Activated CD4-positive, alpha-beta T cell treated with anti-CD3 and anti-CD28 coated beads, Interleukin-2, Interleukin-6, amounts not matched to agents 100 ng/mL and 50 ng/mL, durations not matched to agents 16 hours and 8 hours (primary cell): ENCODE measurements at places on chromosomes 1 and 21.

DNA sequence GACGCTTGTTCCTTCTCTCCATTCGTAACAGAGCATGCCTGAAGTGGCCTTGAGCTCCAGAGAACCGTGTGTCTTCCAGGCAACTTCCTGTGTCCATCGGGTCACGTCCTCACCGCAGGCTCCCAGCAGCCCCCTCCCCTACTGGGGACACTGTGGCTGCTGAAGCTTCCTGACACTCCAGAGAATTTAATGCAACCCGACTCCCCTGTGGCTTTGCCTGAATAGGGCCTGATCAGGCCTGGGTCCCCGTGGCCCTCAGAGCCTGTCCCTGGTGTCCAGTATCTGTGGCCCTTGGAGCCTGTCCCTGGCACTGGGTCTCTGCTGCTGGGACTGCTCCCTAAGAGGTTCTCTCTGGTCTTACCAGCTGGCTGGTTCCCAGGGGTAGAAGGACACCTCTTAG lies 219.7 kb upstream of the VAMP3 start:
- no peak for DNase-seq

DNA sequence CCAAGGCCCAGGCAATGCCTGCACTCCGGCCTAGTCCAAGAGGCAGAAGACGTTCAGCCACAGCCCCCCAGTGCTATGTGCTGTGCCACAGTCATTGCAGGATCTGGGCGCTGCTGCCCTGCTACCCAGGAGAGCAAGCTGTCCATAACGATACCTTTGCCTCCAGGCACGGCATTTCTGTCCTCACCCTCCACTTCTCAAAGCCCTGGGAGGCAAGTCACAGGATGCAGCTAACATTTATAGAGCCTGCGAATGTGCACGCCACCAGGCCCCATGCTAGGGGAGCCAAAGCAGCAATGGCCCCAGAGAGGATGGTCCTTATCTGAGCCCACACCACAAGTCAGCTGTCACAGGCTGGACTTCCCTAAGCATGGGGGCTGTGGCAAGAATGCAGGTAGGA lies 13.8 kb downstream of the LRP8 start:
- no peak for DNase-seq

DNA sequence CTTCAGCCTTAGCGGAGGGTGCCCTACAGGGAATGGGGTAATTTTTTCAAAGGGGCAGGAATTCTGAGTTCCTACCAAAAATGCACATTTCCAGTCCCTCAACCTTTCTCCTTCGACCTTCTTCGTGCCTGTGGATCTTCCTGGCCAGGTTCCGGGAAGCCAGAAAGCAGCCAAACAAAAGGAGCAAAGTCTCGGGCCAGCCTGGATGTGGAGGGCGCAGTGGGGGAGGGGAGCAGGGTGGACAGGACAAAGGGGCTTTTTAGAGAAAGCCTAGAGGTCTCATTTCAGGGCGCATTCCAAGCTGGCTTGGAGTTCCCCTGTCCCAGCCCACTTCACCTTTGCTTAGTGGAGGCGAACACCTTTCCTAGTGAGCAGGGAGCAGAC lies 2.9 kb upstream of the INAVA start:
- no peak for DNase-seq

GRCh38 chr1:83787246-83787998 lies 211.5 kb downstream of the TTLL7 start:
- DNase-seq, result no peak

GRCh38 chr1:151547900-151548230 lies 7.8 kb downstream of the TUFT1 start:
- DNase-seq, result no peak

DNA sequence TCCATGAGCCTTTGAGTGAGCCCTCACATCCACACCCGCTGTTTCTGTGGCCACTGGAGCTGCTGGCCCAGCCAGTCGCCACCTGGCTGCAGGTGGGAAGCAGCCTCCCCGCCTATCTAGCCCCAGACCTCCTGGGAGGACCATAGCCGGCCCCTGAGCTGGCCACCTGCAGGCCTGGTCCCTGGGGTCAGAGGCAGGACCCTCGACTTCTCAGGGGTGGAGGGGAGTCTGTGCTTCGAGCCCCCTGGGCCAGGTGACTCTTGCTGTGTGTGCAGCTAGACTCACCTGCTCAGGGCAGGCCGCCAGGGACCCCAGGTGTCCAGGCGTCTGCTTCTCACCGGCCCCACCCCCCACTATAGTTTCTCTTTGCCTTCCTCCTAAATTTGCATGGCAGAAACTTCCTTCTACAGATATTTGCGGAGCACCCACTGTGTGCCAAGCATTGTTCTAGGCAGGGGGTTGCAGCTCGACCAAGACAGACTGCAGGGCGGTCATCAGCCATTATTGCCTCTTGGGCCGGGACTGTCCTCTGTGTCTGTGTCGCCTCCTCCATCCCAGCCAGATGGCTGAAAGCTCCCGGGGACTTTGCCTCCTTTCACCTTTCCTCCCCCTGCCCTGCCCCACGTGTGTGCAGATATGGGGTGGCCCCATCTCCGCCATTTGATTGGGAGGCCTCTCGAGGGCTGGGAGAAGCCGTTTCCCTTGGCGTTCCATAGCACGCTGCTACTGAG lies 27.3 kb downstream of the SPSB1 start:
- no peak for DNase-seq

DNA sequence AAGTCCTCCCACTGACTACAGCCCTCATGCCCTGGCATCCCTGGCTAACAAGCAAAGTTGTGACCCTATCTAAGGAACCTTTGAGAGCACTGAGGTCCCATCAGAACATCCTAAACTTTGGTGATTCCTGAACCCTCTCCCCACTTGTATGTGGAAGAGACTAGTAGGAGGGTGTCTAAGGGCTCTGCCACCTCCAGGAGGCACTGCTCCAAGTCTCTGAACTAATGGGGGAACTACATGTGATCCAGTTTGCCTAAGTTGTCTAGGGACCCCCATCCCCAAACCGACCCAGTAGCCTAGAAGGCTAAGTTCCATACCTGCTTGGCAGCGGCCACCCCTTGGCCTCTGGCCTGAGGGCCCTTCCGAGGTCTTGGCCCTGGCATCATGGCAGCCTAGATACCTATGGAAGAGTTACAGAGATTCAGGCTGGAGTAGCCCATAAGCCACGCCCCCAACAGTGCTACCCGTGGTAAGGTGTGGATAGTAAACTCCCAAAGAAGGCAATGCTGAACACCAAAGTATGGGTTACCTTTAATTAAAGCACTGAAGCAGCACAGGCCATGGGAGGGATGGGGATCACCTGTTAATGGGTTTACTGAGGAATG lies 1.7 kb downstream of the CC2D1B start:
- DNase-seq, result no peak

GRCh38 chr1:114780344-114781226 lies at the start of gene SIKE1:
TSS of gene SIKE1 (minus strand) at chr1:114780685. CDS start at chr1:114780607, 78 bp downstream.
- DNase-seq, result peak; percentile 96
